ENCODE measurements at places on chromosomes 7 and 10. TPM values are rescaled to one million over a fixed set of nuclear protein-coding genes. Genes with fewer than 3 reads are reported as not detected.

- DNase-seq: no peak
Measured at GRCh38 chr10:58143944-58144343, 123.8 kb downstream of the IPMK start.

Gene NPFFR1
- not detected for total RNA-seq

Gene ASZ1
- total RNA-seq: not detected

Gene CRYGN
- total RNA-seq: not detected

DNA sequence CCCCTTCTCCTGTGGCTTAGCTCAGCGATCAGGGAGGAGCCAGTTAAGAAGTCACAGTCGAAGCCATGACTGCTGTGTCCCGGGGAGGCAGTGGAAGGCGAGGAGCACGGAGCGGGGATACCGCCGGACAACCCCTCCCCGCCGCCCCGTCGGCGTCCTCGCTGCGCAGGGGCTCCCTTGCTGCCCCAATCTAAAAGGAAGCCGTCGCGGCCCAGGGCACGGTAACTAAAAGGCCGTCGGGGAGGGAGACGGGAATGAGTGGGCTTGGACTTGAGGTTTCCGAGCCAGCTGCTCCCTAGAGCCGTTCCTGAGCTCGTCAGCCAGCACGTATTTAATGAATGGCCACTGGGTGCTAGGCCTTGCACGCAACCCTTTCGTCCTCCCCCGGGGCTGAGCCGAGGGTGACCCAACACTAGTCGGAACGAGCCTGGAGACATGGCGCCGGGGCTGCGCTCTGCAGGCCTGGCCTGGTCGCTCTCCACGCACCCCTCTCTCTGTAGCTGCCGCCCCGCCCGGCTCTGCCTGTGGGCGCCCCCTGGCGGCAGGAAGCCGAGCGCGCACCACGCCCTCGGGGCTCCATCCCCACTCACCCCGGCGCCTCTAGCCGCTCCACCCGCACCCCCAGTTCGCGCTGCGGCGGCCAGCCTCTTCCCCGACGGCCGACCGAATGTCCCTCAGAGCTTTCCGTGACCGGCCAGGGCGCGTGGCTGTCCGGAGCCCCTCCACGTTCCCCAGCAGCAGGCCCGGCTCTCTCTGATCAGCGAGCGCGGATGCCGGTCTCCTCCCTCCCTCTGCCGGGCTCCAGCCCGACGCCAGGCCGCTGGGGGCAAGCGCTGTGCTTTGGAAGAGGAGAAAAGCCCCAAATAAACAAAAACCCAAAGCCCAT, 29.3 kb upstream of the KCNK18 start:
- DNase-seq: peak; percentile 56

Gene SGCE
- 16.8 TPM for total RNA-seq

DNA sequence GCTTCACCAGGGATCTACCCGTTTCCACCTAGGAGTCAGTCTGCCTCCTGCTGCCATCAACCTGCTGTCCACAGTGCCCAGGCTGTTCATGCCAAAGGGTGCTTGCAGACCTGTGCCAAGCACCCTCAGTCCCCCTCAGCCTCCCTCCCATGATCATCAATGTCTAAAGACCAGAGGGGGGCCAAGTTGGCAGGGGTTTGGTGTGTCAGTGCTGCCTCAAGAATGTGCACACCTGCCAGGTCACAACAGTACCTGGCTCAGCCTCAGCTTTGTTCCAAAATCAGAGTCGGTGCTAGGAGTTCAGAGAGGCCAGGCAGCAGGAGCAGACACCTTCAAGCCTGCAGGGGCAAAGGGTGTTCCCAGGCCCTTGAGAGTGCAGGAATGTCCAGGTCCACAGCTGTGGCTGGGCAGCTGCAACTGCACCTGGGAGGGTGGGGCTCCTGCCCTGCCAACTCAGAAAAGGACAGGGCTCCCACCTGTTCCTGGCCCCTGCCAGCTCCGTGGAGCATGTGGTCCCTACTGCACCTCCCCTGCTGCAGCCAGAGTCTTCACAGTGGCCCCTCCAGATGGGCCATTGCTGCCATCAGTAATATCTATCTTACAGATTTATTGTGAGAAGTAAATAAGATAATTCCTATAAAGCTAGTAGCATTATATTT, 219.5 kb downstream of the POLR1F start:
- no peak for DNase-seq

Gene DBNL
- 166 TPM for total RNA-seq

Gene COL17A1
- total RNA-seq: 0.30 TPM

Gene CLDN15
- 4.1 TPM for total RNA-seq

GRCh38 chr7:2983586-2983985, 60.1 kb downstream of the CARD11 start:
- DNase-seq: no peak

Gene PON1
- not detected for total RNA-seq

Gene MKX
- total RNA-seq: 33.7 TPM

DNA sequence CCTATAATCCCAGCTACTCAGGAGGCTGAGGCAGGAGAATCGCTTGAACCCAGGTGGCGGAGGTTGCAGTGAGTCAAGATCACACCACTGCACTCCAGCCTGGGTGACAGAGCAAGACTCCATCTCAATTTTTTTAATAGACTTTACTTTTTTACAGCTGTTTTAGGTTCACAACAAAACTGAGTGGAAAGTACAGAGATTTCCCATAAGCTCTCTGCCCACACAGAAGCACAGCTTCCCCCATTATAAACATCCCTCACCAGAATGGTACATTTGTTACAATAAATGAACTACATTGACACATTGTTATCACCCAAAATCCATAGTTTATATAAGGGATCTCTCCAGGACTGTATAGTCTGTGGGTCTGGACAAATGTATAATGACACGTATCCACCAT, 14.6 kb upstream of the PRRT4 start:
- DNase-seq: no peak

Gene WEE2
- total RNA-seq: not detected

- DNase-seq: no peak
Measured at GRCh38 chr7:26600411-26600810, 264.0 kb downstream of the SKAP2 start.

Measured in MG63 (cell line).